ENCODE measurements at places on chromosomes 7 and 10. TPM values are rescaled to one million over a fixed set of nuclear protein-coding genes. Genes with fewer than 3 reads are reported as not detected.

Gene DNAH11
- not detected for total RNA-seq

Gene CRYGN
- not detected for total RNA-seq

Gene TMEM176B
- not detected for total RNA-seq

DNA sequence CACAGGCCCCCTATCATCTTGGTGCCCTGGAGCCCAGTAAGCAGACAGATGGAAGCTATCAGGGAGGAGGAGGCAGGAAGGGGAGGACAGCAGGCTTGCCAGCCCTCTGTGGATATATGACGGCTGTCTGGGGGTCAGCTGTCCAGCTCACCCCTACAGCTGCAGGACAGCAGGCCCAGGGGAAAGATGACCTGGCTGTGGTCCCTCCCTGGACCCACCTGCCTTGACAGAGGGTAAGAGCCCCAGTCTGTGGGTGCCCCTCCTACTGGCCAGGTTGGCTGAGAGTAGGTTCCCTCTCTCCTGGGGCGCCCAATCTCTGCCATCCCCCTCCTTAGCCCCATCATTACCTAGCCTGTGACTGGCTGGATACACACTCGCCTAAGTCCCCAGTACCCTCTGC lies 62.5 kb downstream of the C10orf143 start:
- no peak for DNase-seq

DNA sequence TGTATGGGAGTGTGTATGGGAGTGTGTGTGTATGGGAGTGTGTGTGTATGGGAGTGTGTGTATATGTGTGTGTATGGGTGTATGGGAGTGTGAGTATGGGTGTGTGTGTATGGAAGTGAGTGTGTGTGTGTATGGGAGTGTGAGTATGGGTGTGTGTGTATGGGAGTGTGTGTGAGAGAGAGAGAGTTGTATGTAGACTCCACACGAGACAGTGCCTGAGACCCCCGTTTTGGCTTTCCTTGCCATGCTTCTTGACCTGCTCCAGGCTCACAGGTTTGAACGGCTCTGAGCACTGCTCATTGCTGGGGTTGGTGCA lies 49.7 kb downstream of the COL17A1 start:
- DNase-seq, result no peak

DNA sequence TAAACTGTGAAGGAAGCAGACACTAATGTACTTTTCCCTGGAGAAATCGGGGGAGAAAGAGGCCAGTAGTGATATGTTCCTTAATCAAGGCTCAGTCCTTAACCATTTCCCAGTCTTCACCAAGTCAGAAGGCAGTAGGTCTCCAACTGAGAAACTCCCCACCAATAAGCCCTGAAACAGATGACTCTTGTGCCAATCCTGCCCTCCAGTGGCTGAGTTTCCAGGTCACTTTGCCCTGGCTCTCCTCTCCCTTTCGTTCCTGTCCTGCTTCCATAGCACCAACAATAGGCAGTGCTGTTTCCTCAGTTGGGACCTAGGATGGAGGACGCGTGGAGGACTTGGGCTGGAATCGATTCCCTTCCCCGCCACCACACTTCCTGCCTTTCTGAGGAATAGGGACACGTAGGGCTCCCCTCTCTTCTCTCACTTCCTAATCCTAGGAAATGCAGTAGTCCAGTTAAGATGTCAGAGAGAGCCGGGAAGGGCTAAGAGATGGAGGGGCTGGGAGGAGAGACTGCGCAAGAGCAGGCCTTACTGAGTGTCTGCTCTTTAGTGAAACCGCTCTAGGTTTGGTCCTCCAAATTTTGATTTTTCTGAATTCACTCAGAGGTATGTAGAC lies 23.4 kb downstream of the ATOH7 start:
- DNase-seq, result no peak

DNA sequence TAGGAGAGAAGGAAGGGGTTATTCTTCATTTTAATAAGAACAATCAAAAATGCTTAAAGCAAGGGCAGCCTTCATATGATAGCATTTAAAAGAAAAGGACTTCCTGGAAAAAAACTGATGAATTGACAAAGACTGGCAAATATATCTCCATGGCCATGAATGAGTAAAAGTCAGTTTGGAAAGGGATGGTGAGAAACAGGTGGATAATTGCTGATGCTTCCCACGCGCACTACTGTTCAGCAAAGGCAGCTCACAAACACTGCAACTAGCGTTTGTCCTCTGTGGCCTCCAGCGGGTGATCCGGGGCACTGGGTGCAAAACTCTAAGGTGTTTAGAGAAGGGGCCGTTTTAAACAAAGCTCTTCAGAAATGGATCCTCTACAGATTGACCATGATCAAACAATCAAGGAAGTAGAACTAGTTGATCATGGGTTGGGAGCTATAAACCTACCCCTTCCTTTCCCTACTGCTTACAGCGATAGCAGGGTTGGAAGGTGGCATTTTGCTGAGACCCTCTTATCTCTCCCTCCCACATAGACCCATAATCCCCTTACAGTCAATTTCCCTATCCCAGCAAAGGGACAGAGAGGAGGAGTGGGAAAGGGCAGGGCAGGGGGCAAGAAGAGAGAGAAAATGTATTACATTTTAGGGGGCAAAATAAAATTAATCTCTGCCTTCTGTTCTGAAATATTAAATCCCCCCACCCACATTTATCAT lies 53.8 kb downstream of the SMURF1 start:
- DNase-seq, result no peak

DNA sequence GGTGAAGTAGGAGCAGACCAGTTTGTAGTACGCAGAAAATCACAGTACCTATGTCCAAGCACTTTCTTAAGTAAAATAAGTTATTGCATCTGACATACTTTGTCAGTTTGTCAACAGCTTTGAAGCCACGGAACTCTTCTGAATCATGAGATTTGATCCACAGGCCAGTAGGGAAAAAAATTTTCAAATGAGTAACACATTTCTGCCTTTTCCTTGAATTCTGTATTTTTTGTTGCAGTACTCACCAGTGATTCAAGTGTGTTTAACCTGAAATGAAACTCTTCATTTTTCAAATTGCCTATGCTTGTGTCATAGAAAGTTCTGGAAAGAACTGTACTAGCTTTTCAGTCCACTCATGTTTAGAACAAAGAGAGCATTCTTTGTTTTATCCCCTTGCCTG lies 337.7 kb downstream of the GATA3 start:
- DNase-seq, result no peak

- no peak for DNase-seq
These were observed 168.7 kb downstream of the FRMD4A start for GRCh38 chr10:14162061-14162460.

DNA sequence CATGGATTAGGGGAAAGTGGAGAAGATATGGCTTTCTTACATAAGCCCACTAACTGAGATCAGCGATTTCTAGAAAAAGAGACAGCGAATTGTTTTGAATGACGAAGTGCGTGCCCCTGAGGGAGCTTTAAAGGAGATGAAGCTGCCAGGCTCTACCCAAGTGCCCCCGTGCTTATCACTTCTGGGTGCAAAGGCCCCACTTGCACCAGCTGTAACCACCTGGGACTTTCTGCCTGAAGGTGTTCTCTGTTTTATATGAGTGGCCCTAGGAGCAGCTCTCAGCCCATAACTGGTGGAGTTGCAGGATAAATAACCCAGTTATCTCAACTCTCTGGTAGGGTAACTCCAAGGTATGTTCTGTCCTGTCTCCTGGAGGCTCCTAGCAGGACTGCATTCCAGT lies 20.4 kb upstream of the CARD11 start:
- DNase-seq, result no peak

DNA sequence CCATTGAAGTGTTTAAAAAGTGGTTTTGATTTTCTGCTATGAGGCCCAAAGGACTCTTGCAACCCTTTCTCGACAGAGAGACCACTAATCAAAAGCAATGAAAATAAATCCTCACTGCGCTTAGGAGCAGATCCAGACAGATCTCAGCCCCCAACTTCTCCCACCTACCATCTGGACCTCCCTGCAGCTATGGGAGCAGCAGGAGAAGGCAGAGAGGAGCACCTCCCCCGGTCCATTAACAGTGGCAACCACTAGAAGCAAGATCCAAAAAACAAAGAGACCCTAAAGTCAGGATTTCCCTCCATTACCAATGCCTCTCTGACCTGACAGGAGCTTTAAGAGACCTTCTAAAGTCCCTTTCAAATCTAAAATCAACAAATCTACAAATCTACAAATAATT lies 99.0 kb upstream of the LSM8 start:
- DNase-seq, result no peak

DNA sequence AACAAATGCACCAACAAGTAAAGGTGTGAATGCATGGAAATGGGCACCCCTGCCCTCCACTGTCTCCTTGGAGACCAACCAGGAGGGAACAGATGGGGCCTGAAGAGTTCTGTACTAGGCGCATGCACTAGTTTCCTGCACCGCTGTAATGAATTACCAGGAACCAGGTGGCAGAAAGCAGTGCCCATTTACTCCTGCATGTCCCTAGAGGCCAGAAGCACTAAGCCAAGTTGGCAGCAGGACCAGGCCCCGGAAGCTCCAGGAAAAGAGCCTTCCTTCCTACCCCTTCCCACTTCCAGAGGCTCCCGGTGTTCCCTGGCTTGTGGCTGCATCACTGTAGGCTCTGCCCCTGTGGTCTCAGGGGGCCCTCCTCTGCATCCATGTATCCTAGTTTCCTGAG lies 237.5 kb upstream of the PPP2R2D start:
- DNase-seq, result no peak

DNA sequence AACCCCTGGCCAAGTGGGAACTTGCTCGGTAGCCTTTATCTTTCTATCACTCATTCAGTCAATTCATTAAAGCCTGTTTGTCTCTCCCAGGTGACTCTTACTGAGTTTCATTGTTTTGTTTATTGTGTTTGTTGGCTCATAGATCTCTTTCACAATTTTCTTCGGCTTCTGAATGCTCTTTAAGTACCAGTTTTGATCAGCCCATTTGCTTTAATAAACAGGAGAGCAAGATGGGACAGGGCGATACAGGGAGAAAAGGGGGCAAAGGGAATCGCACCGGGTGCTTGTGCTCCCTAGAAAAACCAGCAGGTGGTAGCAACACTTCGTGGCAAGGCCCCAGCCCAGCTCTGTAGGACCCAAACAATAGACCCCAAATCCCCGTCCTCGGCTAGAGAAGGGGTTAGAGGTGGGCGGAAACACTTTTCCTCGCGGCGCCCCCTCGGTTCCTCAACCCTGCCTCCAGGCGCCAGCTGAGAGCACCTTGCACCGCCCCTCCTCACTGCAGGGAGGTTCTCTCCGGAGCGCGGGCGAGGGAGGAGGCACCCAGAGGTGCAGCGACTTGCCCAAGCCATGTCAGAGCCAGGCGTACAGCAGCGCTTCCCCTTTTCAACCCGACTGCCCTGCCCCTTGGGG lies 1.0 kb upstream of the EPHB6 start:
- DNase-seq, result no peak

GRCh38 chr7:46131916-46132795 lies 211.1 kb upstream of the IGFBP3 start:
- DNase-seq, result no peak

- DNase-seq, result no peak
These were observed 638 bp downstream of the METTL27 start for GRCh38 chr7:73841689-73842066.

GRCh38 chr10:45439365-45439764 lies 65.3 kb downstream of the ALOX5 start:
- peak; percentile 68 for DNase-seq

- DNase-seq, result no peak
These were observed 143.3 kb downstream of the KCNMA1 start for GRCh38 chr10:77494327-77494726.
